ENCODE measurements at places on chromosomes 7 and 10. TPM values are rescaled to one million over a fixed set of nuclear protein-coding genes. Genes with fewer than 3 reads are reported as not detected.

DNA sequence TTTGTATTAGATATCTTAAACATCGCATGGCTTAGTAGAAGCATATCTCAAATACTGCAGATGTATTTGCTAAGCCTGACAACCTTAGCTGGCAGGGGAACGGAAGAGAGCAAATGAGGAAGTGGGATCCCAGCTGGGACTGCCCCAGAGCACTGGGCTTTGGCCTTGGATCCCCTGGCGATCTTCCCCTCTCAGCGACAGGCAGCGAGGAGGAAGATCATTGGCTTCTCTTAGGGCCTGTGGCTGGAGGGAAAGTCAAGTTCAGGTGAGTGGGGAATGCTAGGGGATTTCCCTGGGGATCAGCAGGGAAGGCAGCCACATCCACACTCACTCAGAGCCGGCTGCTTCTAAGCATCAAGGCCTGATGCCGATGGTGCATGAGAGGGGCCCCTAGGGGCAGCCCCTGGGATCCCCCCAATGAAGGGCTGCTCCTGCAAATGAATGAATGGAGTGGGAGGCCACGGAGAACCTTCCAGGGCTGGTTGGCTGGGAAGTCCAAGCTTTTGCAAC is 42.0 kb downstream of the LYZL2 start:
- no peak for DNase-seq

GRCh38 chr7:135207406-135208101 is 3.8 kb downstream of the WDR91 start:
- DNase-seq = no peak

DNA sequence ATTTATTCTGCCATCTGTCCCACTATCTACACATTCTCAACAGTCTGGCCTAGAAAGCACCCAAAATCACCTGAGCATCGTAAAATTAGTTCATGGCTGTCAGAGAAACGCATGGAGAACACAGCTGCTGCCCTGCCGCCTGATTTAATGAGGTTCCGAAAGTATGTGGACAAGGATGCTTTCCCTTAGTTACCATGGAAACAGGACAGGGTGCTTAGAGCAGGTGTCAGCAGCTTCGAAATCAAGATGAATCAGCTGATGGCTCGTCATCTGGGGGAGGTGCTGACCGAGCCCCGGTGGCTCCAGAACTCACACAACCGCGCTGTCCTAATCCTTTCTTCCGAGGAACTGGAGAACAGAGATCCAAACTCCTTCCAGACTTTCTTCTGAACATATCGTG is 151.5 kb downstream of the TEX36 start:
- no peak for DNase-seq

GRCh38 chr10:12279281-12279680 is 70.1 kb upstream of the CAMK1D start:
- no peak for DNase-seq

- DNase-seq = peak; percentile 63
Observed at GRCh38 chr10:11058965-11059364, 41.3 kb downstream of the CELF2 start.

DNA sequence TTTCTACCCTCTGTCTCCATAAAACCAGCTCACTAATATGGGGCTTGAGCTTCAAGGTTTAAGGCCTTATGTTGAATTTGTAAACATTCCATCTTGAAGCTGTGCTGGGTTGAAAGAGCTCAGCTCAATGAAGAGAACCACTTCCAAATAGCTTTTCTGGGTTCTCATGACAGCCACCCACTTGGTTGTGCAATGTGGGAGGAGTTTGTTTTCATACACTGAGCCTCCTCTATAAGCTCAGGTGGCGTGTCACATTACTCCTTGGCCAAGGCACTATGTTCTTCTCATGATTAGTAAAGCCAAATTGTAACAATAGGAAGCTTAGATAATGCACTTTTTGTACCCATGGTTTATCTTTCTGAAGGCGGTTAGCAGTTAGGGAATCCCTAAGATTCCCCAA is 265.6 kb downstream of the PTEN start:
- DNase-seq = no peak

DNA sequence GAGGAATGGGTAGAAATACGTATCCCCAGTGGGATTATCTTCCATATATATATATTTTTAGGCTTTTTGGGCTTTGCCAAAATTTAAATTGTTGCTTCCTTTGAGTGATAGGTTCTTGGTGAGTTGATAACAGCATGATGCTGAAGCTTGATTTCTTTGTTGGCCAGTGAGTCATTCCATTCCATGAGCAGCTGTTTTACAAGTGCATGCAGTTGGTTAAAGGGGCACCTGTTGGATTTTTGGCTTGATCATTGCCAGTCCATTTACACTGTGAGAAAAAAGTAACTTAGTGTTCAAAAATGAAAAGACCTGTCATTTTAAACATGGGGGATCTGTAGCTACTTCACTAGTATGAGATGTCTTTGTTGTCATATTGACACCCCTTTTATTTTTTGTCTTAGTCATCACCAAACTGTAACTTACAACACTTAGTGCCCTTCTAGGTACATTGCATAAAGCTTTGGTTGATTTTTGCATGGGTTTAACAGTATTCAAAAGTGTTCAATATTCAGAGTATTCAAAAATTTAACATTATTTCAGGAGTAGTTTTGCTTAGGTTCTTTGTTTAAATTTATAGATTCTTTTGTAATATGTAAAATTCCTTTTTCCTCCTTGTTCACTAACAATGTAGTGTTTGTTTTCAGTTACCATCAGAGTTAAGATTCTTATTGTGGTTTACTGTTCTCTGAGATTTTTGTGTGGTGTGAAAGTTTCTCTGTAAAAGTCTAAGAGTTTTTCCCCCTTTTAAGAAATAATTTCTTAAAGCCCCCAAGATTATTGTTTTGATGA is 8.8 kb downstream of the AKAP9 start:
- DNase-seq = peak; percentile 43

- DNase-seq = no peak
Observed at GRCh38 chr10:121062115-121062514, 211.0 kb downstream of the WDR11 start.

GRCh38 chr10:846126-846685 is 85.3 kb downstream of the LARP4B start:
- DNase-seq = no peak

DNA sequence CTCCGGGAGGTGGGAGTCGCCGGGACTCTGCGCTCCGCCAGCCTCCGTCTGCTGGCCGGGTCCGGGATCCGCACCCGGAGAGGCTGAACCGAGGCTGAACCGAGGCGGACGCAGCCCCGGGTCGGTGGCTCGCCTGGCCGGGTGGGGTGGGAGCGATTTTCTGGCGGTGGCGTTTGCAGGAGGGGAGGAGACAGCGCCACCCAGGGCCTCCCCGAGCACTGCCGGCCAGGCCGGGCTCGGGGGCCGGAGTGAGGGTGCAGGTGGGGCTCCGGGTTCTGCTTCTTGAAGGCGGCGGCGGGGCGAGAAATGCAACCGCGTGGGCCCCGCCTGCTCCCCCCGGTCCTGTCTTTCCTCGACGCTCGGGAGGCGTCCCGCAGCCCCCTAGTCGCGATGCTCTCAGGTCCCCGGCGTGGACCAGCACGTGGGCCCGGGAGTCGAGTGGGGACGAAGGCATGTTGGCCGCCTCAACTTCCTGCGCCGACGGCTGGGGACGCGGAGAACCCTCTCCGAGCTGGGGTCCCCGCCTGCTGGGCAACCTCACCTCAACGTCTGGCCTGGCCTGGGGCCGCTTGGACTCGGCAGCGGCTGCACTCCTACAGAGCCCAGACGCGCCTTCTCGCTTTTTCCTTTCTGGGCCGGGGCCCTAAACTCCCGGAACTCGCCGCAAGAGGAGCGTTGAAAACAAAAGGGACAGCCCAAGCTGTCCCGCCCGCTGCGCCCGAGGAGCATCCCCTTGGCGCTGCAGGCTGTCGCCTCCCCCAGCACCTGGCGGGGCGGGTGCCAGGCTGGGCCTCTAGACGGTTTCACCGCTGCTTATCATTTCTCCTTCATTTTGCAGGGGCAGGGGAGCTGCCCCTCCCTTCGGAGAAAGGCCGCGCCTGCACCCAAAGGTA is 25.2 kb upstream of the VAX1 start:
- no peak for DNase-seq

GRCh38 chr10:132481690-132482089 is 55.9 kb upstream of the INPP5A start:
- DNase-seq = no peak

DNA sequence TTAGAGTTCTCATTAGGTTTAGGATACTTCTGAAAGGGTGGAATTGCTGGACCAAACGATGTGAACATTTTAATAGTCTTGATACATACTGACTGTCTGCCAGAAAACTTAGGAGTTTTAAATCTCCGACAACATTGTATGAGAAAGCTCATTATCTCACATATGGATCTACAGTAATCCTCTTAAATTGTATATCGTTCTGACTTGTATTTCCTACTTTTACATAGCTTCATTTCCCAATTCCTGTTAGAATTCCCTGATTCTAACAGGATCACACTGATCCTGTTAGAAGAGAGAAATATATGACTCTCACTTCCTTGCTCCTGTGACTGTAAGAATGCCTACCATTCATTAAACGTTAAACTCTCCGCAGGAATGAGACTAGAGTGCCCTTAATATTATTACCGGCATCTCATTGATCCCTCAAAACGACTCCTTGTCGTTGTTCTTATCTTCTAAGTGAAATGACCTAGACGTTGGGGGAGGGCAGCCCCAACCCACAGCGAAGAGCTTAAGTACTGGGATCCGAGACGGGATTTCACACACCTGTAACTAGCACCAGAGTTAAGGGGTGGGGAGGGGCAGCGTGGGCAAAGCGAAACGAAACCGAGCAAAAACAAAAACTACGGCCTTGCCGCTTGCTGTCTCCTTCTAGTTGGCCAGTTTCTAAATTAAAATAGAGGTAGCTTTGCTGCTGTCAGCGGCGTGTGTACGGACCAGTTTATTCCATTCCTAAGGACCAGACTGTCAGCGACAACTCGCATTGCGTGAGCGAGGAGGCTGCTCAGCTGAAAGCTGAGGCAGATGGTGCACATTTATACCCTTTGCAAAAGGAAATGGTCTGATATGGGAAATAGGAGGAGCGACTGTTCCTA is 678 bp upstream of the TMEM106B start:
- no peak for DNase-seq

GRCh38 chr10:90859321-90859751 is 1.5 kb upstream of the HTR7 start:
- DNase-seq = peak; percentile 77

- DNase-seq = no peak
Observed at GRCh38 chr7:54814401-54814800, 55.4 kb upstream of the SEC61G start.

GRCh38 chr10:132482090-132482800 is 55.3 kb upstream of the INPP5A start:
- peak; percentile 78 for DNase-seq

DNA sequence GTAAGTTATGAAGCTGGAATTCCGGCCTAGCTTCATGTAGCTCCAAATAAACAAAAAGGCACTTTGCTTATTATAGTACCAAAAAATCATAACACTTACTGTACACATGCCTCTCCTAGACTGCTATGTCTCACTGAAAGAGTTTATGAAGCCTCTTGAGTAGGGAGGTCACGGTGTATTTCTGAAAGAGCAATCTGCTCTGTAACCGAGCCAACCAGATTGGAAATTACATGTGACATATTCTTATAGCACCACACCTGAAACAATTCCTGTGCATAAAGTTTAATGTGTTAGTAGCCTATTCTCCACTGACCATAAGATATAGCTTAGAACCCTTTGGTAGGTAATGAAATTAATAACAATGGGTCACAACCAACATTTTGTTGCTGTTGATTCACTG is 1.3 kb upstream of the FAM3C start:
- DNase-seq = no peak

DNA sequence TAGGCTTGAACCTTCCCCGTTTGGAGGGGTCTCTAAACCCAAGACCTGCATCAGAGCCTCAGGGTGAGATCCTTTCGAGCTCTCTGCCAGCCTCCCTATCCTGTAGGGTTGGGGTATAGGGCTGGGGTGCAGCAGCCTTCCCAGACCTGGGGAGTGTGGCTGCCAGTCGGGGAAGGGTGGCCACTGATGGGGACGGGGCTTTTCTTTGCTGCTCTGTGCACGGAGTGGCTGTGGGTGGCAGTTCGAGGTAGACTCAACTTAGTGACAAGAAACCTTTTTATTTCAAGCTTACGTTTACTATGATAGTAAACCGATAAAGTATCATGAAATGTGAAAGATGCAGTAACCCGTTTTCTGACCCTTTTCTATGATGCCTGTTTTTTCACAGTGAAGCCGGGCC is 13.0 kb downstream of the ZNF316 start:
- DNase-seq = no peak

GRCh38 chr7:66741-67140 is 125.6 kb upstream of the FAM20C start:
- DNase-seq = no peak

DNA sequence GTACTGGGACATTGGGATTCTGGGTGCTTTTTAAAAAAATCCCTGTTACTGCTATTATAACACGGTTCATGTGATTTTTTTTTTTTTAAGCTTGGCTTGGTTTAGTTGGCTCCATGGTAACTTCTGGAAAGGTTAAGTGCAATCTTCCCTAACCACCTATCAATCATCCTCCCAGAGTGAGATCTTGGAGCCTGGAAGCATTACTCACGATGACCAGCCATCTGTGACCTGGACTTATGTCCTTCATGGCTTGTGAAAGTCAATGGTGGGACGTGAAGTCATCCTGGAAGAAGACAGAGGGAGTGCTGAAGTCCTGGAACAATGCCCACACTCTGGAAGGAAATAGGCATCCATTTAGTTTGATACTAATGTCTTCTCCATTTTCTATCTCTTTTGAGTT is 135.5 kb upstream of the FRMD4A start:
- no peak for DNase-seq

DNA sequence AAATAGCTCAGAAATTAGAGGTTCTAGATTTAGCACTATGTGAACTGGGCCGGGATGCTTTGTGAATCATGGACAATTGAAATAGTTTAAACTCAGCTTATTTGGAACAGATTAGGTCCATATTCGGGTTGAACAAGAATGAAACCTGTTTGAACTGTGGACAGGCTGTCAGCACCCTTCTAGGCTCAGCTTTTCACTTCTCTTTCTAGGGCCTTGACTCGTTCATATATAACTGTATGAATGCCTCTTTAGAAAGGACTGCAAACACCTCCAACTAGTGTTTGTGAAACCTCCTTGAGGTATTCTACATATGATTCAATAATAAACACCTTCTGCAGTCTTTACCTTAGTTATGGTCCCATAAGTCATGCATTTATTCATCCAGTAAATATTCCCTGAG is 115.6 kb downstream of the REEP3 start:
- no peak for DNase-seq

The PODXL gene
- 0.53 TPM for total RNA-seq

The GPR158 gene
- not detected for total RNA-seq

The GRID2IP gene
- total RNA-seq = 0.14 TPM

The PKD2L1 gene
- not detected for total RNA-seq

The HSPA12A gene
- 10.3 TPM for total RNA-seq

The VPS37D gene
- 2.1 TPM for total RNA-seq

The GJC3 gene
- total RNA-seq = not detected

The AMZ1 gene
- total RNA-seq = not detected
